Activated naive CD4-positive, alpha-beta T cell (primary cell): ENCODE measurements at places on chromosomes 6 and 20.

GRCh38 chr6:36563237-36563927, 16.1 kb upstream of the STK38 start:
- DNase-seq = no peak

DNA sequence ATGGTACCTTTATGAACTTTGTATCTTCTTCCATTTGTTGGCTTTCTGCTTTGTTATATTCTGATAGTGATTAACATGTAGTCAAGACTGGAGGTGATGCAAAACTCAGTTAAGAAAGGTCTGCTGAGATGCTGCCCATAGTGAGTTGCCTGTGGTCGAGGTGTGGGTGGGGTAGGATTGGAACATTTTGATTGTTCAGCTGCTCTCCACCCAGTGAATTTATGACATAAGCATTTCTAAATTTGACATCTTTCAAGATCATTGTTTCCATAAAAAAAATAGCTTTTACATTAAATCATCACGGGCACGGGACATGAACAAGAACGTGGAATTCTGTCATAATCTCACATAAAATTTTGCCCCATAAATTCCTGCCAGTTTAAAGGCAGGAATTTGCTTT, 146.6 kb upstream of the POU3F2 start:
- no peak for DNase-seq

GRCh38 chr6:161503570-161503969, 229.7 kb upstream of the AGPAT4 start:
- DNase-seq = no peak

DNA sequence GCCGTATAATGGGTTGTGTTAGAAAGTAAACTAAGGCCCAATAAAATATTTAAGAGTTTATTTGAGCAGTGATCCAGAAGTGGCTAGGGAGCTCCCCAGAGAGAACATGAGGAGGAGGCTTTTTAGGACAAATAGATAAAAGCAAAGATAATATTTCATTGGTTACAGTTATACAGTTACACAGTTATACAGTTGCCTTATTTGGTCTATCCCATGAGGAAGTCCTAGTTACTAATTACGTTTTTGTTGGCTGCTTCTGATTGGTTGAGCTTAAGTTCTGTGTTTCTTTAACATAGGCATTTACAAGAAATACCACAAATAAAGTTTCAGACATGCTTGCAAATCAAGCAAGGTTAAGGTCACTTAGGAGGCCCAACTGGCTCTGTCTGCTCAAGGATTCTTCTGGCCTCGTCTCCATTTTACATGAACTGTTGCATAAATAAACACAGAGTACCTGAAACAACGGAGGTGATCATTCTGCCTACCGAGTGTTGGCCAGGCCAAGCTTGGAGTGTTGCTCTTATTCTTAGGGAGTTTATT, 7.0 kb downstream of the UBD start:
- no peak for DNase-seq

- DNase-seq = no peak
Observed at GRCh38 chr20:957544-957943, 41.4 kb upstream of the ANGPT4 start.

GRCh38 chr6:89547281-89547680, 91.3 kb downstream of the LYRM2 start:
- DNase-seq = no peak

GRCh38 chr20:59802018-59802417, 131.4 kb downstream of the SYCP2 start:
- no peak for DNase-seq

- DNase-seq = no peak
Observed at GRCh38 chr6:167162591-167162990, 4.8 kb upstream of the GPR31 start.

- DNase-seq = no peak
Observed at GRCh38 chr6:56637640-56638039, 5.0 kb downstream of the DST start.
